ENCODE measurements at places on chromosomes 6 and 20.

GRCh38 chr20:2289475-2289874 is 6.3 kb upstream of the TGM3 start:
- DNase-seq: no peak

DNA sequence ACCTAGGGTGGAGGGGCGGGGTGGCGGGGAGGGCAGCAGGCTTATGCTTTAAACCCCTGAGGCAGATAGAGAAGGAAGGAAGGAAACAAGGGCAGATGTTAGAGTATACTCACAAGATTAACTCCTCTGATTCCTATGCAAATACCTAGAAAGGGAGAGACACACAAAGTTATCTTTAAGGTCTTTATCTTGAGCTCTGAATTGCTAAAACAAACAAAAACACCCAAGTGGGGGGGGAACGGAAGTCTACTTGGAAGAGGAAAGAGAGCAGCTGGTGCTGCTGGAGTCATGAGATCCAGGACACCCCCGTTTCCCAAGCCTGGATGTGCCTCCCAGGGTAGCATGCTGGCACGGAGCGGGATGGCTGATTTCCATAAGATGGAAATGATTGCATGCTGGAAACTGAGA is 43.4 kb downstream of the PLAGL1 start:
- DNase-seq: no peak

- no peak for DNase-seq
Measured at GRCh38 chr20:61737812-61738443, 327.8 kb downstream of the TAF4 start.

- no peak for DNase-seq
Measured at GRCh38 chr20:41163821-41164220, 26.5 kb downstream of the PLCG1 start.

DNA sequence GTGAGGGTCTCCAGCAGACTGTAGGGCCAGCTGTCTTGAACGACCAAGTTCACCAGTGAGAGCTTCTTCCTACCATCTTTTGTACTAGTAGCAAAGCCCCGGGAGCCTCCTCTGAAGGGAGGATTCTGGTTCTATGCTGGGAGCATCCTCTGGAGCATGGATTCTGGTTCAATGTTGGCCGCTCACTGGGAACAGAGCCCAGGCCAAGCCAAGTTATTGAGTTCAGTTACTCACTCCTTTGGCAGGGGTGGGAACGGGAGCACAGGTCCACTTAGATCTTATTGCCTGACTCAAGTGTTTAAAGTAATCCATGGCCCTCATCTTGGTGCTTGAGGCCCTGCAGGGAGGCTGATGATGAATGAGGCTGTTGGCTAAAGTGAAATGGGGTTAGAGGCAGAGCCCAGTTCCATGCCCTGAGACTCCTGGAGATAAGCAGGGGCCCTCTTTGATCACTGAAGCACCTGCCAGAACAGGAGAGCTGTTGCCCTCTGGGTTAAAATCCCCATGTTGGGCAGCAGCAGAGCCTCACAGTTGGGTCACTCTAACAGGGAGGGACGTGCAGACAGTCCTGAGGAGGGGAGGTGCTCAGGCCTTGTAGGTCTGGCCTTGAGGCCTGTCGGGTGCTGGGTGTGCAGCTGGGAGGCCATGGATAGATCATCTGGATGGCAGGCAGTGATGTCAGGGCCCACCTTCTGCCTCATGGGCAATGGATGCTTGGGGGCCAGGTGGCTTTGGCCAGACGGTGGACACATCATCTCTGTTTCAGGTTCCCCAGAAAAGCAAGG is 98.3 kb upstream of the SYNDIG1 start:
- no peak for DNase-seq

DNA sequence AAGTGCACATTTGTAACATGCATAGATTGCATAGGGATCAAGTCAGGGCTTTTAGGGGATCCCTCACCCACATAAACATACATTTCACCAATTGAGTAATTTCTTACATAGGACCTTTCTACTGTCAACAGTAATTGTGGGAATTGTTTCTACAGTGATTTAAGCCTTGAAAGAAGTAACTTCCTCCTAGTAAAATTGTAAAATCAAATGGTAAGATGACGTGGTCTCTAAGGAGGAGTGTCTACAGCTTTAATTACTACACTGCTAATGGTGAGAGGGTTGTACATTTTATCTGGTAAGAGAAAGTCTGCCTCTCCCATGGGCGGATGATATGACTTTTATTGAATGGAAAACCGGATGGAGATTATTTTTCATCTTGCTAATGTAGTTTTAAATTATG is 98.0 kb downstream of the RPP40 start:
- no peak for DNase-seq

- DNase-seq: no peak
Measured at GRCh38 chr20:24042646-24043045, 54.1 kb upstream of the GGTLC1 start.

- no peak for DNase-seq
Measured at GRCh38 chr20:64111841-64112641, 4.7 kb upstream of the NPBWR2 start.

GRCh38 chr6:168994956-168995355 is 258.7 kb downstream of the THBS2 start:
- DNase-seq: no peak

DNA sequence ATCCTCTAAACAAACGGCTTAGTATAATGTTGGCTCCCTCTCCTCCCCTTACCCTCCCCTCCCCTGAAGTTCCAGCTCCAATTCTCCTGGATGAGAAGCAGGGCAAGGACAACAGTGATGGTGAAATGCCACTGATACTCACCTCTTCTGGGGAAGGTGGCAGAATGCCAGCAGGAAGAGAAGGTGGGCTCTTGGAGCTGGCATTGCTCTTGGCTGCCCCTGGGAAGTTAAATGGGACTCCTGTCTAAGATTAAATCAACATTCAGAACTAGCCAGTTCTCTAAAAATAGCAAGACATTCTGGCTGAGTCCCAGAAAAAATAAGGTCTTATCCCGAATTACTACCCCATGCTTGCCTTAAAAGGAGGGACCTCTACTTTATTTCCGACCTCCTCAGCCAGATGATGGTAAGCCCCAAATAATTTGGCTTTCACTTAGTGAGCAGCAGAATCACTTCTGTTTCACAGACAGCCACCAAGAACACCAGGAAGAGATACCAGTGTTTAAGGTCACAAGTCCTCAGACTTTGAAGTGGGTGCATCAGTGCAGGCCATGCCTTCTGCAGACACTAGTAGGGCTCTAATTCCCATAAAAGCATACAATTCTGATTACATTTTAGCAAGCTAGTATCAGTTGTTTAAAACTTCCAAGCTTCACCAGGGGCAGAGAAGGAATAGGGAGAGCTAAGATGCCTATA is 46.0 kb upstream of the IL17A start:
- no peak for DNase-seq

- no peak for DNase-seq
Measured at GRCh38 chr6:112865131-112865530, 518.0 kb downstream of the RFPL4B start.

DNA sequence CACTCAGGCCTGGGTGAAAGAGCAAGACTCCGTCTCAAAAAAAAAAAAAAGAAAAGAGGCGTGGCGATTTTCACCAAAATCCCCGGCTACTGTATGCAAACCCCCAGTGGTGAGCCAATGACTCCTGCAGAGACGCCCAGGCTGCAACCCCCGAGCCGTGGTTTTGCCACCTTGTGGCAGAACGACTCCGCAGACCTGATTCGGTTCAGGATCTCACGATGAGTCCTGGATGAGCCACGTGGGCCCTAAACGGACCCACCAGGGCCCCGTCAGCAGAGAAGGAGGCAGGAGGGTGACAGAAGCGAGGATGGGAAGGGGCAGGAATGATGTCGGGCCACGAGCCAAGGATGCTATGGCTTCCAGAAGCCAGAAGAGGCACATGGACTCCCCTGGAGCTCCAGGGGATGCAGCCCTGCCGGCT is 42.5 kb downstream of the SLC2A4RG start:
- DNase-seq: no peak

- DNase-seq: no peak
Measured at GRCh38 chr6:148287623-148288333, 54.9 kb upstream of the SASH1 start.

- DNase-seq: no peak
Measured at GRCh38 chr6:111565326-111566221, 40.1 kb downstream of the TRAF3IP2 start.

DNA sequence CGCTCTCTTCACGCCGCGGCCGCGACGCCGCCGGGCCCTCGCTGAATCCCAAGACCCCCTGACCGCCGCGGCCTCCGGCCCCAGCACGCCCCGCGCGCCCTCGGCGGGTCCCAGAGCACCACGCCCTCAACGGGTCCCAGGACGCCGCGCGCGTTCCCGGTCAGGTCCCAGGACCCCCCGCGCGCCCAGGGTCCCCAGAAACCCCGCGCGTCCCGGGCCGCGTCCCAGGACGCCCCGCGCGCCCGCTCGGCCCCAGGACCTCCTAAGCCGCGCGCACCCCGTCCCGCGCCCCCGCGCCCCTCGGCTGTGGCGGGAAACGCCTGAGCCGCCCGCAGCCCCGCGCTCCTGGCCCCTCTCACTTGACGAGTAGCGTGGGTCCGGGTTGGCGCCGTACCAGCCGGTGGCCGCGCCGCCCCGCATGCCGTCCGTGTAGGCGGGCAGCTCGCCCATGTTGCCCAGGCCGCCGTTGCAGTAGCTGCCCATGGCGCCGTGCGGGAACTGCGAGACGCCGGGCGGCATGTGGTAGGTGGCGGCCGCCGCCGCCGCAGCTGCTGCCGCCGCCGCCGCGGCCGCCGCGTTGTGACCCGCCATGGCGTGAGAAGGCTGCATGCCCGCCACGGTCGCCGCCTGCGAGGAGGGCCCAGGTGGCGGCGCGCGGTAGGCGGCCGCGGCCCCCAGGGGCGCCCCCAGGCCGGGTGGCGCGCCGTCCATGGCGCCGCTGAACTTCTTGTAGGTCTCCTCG is 556 bp downstream of the NKX2-4 start:
- DNase-seq: no peak

GRCh38 chr6:113486199-113486598 is 370.9 kb upstream of the MARCKS start:
- DNase-seq: no peak

GRCh38 chr6:156866220-156867015 is 89.2 kb downstream of the ARID1B start:
- DNase-seq: no peak

GRCh38 chr20:48490961-48491831 is 336.6 kb downstream of the PREX1 start:
- DNase-seq: no peak

DNA sequence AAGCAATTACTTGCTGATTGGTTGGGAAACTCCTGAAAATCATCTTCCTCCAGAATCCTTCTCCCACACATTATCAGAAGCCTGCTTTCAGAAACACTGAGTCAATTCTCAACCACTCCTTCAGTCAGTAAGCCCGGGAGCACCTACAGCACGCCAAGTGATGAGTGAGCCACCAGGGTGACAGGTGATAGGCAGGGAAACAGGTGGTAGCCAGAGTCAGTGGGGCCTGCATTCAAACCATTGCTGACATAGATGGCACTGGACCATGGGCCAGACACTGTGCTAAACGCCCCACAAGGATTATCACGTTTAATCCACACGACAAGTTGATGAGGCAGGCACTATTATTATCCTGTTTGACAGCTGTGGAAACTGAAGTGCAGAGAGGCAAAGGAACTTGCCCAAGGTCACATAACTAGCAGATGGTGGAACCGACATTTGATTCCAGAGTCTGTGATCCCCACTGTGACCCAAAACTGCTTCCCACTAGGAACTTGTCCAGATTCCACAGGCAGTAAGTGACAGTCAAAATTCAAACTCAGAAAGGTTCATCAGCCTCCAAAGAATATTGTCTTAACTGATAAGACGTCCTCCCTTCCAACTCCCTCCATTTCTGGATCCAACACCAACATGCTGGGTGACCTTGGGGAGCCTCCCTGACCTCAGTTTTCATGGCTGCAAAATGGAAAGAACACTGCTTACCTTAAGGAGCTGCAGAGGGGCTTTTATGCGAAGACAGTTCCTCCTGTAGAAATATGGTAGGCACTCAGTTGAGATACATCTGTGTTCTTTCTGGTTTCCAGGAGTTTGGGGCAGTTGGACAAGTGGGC is 23.9 kb upstream of the TOP1 start:
- DNase-seq: no peak

DNA sequence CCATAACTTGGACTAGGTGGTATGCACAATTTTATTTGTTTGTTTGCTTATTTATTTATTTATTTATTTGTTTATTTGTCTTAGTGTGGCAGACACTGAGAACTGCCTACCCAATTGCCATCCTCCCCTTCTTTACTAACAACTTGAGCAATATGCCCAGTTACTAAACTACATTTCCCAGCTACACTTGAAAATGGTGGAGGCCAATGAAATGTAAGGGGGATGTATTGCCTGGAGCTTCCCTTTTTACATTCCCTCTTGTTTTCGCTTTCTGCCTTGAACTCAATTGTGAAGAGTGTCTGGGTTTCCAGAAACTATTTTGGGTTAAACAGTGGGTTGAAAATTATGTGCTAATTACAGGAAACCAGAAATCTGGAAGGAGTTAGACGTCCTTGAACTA is 152.7 kb upstream of the FKBP1C start:
- no peak for DNase-seq

- no peak for DNase-seq
Measured at GRCh38 chr6:46651816-46652215, 802 bp downstream of the CYP39A1 start.

DNA sequence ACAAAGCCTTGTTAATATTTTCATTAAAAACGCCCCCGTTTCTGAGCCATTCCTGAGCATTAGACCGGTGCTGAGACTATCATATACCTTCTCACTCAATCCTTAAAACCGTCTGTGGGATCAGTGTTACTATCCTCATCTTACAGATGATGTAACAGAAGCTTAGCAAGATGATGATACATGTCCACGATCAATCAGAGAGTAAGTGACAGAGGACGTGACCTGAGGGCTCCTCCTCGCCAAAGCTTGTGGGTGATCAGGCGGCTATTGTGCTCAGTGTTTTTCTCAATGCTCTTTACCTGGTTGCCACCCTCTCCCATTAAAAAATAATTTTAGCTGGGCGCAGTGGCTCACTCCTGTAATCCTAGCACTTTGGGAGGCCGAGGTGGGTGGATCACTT is 113.1 kb downstream of the MTHFD1L start:
- no peak for DNase-seq

DNA sequence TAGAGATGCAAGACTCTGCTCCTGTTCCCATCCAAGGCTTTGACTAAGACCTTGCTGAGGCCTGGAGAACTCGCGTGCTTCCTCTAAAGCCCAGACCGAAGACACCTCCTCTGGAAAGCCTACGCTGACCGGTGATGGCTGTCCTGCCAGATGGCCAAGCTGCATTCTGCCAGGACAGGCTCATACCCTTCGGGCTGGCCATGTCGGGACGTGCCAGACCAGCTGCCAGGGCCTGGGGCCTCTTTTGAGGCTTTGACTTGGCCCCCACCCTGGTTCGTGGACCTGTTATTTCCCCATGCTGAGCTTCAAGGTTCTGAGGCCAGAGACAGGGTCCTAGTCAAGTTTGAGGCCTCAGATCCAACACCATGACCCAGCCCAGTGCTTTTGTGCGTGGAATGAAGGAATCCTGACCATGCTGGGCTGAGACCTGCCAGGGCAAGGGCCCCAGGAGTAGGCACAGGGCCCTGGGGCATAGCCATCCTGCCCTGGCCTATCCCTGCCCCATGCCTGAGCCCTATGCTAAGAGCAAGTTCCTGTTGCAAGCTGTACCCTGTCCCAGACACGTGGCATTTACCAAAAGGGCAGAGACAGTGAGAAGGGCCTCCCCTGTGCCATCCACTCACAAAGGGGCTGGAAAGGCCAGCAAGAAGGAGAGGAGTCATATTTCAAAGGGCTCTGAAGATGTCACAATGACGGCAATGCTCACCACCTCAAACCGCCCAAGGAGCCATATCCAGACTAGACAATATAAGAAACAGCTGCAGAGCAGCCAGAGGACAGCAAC is 42.8 kb downstream of the MRPL14 start:
- DNase-seq: no peak

All from stimulated activated CD8-positive, alpha-beta memory T cell treated with anti-CD3 and anti-CD28 coated beads, Interleukin-7, amount 100 ng/mL, for 24 hours (primary cell).